PC-9 (cell line): ENCODE measurements at places on chromosomes 13 and 19. TPM values are rescaled to one million over a fixed set of nuclear protein-coding genes. Genes with fewer than 3 reads are reported as not detected.

ZNF497 gene
- total RNA-seq: 7.2 and 8.6 TPM in 2 replicates

CYP2A6 gene
- not detected in 2 replicates for total RNA-seq

DNA sequence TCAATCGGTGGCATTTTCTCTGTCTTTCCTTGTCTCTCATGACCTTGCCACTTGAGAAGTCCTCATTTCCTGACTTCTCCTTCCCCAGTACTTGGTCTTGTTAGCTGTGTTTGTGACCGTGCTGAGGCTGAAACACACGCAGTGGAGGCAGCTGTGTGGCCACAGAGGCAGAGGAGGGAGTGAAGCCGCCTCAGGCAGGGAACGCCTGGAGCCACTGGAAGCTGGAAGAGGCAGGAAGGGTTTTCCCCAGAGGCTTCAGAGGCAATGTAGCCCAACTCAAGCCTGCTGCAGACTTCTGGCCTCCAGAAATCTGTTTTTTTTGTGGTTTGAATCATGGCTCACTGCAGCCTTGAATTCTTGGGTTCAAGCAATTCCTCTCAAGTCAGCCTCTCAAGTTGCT, 29.2 kb upstream of the ARGLU1 start:
- no peak for DNase-seq

- DNase-seq: no peak
These were observed 295.9 kb downstream of the SUCLA2 start for GRCh38 chr13:47705185-47705584.

DNA sequence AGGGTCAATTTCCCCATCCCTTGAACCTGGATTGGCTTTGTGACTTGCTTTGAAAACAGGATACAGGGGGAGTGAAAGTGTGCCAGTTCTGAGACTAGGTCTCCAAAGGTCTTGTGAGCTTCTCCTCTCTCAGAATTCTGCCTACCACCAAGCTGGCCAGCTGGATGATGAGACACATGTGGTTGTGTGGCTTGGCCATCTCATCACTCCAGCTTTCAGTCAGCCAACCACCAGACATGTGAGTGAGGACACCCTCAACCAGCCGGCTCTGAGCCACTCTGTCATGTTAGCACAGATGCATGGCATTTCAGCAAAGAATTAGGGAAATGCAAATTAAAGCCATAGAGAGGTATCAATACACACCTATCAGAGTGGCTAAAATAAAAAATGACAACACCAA, 29.5 kb downstream of the ENOX1 start:
- no peak for DNase-seq

- no peak for DNase-seq
These were observed 25.4 kb downstream of the MIR17HG start for GRCh38 chr13:91372911-91373310.

- DNase-seq: peak; percentile 30
These were observed 468 bp downstream of the S1PR5 start for GRCh38 chr19:10516671-10517286.

DNA sequence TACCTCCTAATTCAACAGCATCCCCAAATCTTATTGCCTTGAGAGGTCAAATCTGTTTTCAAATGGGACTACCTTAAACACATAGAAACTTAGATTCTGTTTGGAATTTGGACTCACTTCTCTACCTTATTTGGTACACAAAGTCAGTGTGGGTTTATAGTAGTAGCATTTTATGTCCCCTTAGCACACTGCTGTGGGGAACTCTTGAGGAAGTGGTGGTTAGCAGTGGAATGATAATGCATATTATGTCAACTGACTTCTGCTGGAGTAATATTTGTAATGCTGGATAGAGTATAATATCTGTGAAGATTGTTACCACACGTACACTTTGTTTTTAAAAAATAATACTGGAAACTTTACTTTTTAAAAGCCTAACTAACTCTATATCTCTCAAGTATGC, 386.3 kb downstream of the NDFIP2 start:
- DNase-seq: no peak
